ENCODE measurements at places on chromosomes 2 and 18.
A peak's percentile ranks its signal among the peaks of the same experiment; 100 is the strongest.

- DNase-seq = no peak
Observed at GRCh38 chr2:9497017-9497416, 22.7 kb downstream of the IAH1 start.

GRCh38 chr2:106921451-106921850, 35.5 kb upstream of the ST6GAL2 start:
- no peak for DNase-seq

DNA sequence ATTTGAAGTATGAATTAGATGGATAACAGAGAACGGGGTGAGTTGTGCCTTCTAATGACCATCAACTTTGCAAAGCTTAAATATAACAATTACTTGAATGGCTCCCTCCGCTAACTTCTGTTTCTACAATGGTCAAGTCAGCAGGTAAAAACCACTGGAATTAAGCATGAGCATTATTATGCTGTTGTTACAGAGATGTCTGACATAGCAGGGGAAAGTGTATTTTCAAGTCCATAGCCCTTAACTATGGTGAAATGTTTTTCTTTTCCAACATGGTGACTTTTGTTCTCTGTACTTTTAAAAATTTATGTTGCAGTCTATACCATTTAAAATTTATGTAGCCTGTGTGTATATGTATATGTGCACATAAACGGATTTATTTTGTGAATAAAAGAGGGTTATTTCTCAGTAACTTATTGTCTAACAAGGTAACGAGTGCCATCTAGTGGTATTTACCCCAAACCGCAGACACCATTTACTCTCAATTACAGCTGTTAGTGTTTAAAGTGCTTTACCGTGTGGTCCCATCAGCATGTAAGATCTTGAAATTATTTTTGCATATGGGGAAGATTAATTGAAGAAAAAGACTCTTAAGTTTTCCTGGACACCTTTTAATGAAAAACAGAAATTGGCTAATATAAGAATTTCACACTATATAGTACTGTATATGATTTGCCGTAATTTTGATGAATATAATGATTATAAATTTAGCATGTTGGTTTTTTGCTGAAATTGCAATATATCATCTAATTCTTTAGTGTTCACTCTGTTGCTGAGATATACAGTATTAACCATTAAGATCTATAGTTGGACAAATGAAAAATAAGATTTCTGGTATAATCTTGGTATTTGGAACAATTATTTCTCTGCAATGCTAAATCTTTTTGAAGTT, 78.2 kb downstream of the UBE2E3 start:
- DNase-seq = peak; percentile 27

DNA sequence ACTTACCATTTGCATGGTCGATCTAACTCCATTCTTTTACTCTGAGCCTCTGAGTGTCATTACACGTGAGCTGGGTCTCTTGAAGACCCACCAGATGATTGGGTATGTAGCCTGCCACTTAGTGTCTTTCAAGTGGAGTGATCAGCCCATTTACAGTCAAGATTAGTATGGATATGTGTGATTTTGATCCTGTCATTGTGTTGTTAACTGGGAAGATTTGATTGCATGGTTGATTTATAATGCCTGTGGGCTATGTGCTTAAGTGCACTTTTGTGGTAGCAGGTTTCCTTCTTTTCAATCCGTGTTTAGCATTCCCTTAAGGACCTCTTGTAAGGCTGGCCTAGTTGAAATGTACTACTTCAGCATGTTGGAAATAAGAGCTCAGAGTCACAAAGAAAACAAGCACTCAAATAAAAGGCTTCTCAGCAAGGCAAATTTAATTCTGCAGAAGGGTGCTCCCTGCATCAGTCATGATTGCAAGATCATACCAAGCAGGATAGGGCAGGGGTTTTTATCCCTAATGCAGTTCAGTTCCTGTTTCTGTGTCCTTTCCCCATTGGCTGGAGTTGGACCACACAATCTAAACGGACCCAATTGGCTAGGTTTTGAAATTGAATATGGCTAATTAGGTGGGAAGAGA, 230.7 kb upstream of the SYT4 start:
- DNase-seq = no peak

GRCh38 chr2:138223319-138223718, 259.0 kb downstream of the HNMT start:
- DNase-seq = no peak

- no peak for DNase-seq
Observed at GRCh38 chr2:206837775-206838174, 72.4 kb downstream of the FASTKD2 start.

DNA sequence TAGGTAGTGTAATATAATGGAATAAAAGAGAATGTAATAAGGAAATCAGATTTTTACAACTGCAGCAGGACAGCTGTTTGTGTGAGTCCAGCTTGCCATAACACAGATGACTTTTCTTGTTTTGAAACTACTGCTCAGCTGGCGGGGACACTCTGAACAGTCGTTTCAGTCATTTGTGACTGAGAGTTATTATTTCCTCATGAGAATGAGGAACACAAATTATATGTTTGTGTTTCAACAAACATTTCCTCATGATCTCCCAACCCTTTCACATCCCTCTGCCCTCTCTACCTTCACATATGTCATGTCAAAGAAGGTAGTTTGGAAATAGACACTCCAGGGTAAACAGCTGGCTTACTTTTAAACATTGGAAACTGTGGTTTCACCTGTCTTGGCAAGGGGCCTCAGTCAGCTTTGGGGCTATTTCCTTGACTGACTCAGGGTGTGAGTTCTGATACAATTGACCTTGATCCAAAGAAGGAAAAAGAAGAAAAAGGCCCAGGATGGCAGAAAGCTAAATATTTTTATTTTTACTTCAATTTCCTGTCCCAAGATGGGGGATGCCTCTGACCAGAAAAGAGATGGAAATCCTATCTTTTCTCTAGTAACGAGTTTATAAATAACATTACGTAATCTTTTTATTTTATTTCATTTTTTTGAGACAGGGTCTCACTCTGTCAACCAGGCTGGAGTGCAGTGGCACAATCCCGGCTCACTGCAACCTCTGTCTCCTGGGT, 593 bp downstream of the SP140L start:
- DNase-seq = no peak

- no peak for DNase-seq
Observed at GRCh38 chr2:42012651-42013050, 35.2 kb upstream of the PKDCC start.

GRCh38 chr2:107657049-107657448, 169.6 kb upstream of the RGPD4 start:
- no peak for DNase-seq

DNA sequence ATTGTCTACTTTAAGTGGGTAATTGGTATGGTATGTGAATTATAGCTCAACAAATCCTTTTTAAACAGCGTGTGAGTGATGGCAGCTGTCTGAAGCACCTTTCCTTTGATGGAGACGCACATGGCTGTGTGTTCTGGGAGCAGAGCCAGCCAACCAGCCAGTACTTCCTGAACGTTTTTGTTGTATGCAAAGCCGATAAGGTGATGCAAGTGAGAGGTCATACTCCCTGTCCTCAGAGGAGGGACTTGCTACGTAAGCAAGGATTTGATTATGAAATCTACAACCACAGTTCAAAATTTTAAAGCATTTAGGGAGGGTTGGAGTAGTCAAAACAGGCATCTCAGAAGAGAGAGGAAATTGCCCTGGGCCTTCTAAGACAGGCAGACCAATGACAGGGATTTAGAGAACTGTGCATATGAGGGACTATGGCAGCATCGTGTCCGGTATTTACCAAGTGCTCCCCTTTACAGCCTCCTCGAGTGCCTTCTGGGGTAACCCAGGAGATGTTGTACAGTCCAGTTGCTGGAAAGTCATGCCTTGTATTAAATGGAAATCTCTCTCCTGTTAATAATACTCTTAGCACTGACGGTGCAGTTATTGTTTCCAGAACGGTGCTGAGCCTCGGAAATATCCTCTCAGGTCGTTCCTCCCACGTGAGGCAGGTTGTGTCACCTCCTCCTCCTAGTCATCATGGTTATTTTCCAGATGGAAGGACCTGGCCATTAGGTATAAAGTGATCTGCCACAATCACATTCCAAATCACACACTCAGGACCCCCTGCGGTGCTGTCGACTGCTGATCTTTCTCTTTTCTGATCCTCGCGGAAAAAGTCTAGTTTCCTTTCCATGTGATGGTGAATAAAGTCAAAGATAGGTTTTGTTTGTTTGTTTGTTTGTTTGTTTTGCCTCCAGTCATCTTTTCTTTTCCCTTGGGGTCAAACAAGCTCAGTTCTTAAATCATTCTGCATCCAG, 28.4 kb downstream of the ARHGEF4 start:
- DNase-seq = no peak

- DNase-seq = peak; percentile 32
Observed at GRCh38 chr2:239321596-239322415, 79.0 kb downstream of the HDAC4 start.

All from activated CD4-positive, alpha-beta T cell treated with anti-CD3 and anti-CD28 coated beads, Interleukin-2, amount 50 U/mL, for 1 hour (primary cell).